ENCODE measurements at places on chromosomes 3 and 15.

GRCh38 chr3:66803206-66803605 lies 194.9 kb upstream of the KBTBD8 start:
- no peak for DNase-seq

- DNase-seq, result no peak
These were observed 83.4 kb downstream of the CLDN1 start for GRCh38 chr3:190238871-190239270.

GRCh38 chr3:46901061-46901460 lies 23.5 kb downstream of the PTH1R start:
- no peak for DNase-seq

DNA sequence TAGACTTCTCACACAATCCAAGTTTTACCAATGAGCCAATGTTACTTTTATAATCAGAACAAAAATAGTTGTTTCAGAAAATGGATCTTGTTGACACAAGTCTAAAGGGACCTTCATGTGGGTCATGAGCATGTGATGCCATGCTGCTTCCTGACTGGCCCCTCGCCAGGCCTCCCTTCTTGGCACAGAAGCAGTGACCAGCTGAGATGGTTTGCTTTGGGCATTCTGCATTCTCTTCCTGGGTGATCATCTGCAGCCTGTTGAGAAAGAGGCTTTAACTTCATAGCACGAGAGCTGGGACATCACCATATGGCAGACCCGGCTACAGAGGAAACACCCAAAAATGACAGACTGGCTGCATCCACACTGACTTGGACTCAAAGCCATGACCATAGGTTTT lies 45.7 kb downstream of the TGM4 start:
- no peak for DNase-seq

- DNase-seq, result no peak
These were observed 59.8 kb downstream of the WDR76 start for GRCh38 chr15:43886558-43886957.

DNA sequence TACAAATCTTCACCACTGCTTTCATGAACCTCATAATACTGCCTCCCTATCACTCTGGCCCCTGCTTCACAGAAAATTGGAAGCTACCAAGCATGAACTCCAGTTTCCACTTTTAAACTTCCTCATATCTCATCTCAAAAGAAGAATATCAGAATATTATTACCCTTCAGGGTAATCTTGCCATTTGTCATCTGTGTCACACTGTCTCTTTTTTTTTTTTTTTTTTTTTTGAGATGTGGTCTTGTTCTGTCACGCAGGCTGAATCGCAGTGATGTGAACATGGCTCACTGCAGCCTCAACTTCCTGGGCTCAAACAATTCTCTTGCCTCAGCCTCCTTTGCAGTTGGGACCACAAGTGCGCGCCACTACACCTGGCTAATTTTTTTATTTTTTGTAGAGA lies 80.4 kb upstream of the TCF12 start:
- DNase-seq, result no peak

GRCh38 chr3:17175187-17175807 lies 290.5 kb downstream of the PLCL2 start:
- DNase-seq, result peak; percentile 20

- no peak for DNase-seq
These were observed 50.2 kb downstream of the PDHB start for GRCh38 chr3:58383476-58383875.

- peak; percentile 33 for DNase-seq
These were observed 1.9 kb downstream of the ADAMTS9 start for GRCh38 chr3:64685800-64686445.

GRCh38 chr3:178712247-178712646 lies 176.0 kb downstream of the KCNMB2 start:
- no peak for DNase-seq

- no peak for DNase-seq
These were observed 59.4 kb downstream of the MCTP2 start for GRCh38 chr15:94290730-94291129.

- no peak for DNase-seq
These were observed 458 bp downstream of the MCF2L2 start for GRCh38 chr3:183427876-183428446.

DNA sequence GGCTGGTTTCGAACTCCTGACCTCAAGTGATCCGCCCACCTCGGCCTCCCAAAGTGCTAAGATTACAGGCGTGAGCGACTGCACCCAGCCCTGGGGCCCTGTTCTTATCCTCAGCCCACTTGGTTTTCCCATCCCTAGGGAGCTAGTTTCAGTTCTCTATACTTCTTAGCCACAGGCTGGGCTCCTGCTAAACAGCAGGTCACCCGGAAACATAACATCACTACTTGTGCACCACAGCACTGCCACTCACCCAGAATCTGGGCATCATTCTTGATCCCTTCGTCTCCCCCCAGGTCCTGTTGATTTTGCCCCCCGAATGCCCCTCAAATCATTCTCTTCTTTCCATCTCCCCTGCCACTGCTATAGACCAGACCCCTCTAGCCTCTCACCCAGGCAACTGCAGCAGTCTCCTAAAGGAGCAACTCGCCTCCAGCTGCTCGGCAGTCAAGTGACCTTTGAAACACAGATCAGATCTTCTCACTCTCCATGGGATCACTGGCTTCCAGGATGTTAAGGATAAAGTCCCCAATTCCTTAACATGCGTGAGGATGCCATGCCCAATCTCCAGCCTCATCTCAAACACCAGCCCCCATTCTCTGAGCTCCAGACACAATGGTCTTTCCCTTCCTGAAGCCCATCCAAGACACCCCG lies 5.6 kb upstream of the AP3S2 start:
- DNase-seq, result no peak

- DNase-seq, result no peak
These were observed 299.9 kb upstream of the MME start for GRCh38 chr3:154780263-154780662.

DNA sequence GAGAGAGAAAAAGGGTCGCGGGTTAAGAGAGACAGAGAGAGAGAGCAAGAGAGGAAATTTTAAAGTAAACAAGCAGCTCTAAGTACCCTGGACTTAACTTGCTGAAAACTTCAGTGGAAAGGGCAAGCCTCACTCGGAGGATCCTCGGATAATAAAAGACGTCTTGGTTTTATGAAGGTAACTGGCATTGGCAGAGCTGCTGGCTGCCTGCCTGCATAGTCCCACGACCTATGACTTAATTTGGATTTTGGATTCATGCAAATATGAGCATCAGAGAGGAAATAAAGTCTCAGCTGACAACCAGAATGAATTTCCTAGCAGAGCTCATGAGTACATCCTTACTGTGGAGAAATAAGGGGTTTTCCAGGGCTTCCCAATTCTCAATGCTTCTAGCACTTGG lies 95.1 kb upstream of the PDZRN3 start:
- no peak for DNase-seq

GRCh38 chr3:45932112-45932511 lies 11.2 kb upstream of the CXCR6 start:
- no peak for DNase-seq

DNA sequence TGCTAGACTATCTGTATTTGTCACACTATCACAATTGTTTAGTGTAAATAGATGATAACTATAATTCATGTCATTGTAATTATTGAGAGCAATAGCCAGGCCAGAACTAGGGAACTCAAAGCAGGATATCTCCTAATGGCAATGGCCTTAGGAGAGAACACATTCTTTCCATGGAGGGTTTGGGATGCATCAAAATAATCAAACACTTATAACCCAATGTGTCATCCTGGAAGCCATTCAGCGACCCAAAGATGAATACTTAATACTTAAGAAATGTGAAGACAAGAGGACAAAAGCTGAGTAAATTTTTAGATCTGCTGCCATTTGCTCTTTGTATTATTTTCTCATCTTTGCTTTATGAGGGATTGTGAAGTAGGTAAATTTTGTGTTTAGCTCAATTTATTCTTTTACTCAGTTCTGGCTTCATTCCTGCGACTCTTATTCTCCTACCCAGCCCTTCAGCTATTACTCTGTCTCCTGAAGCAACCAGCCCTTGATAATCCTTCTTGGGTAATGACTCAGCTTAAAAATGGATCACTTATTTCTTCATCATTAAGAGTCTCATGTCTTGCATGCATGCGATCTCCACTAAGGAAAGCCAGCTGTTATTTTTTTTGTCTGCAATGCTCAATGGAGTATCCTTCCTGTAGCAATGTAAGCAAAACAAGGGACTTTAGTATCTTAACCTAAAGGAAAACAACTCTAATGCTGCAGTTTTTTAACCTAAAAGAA lies 2.0 kb downstream of the OR4F15 start:
- DNase-seq, result no peak

DNA sequence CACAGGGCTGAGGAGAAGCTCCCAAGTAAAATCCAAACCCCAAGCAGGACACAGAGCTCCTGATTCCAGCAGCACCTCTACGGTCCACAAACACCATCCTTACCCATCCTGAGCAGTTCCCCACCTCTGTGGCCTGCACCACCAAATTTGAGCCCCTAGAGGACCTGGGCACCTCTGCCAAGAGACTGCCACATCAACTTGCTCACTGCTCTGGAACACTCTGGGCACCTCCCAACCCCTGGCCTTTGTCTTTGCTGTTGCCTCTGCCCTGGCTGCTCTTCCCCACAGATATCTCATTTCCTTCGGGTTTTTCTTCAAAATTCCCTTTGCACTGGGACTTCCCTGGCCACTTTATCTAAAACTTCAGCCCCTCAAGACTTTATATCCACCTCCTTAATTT lies 5.8 kb downstream of the RLBP1 start:
- no peak for DNase-seq

- no peak for DNase-seq
These were observed 100.2 kb downstream of the DTWD1 start for GRCh38 chr15:49721091-49721490.

DNA sequence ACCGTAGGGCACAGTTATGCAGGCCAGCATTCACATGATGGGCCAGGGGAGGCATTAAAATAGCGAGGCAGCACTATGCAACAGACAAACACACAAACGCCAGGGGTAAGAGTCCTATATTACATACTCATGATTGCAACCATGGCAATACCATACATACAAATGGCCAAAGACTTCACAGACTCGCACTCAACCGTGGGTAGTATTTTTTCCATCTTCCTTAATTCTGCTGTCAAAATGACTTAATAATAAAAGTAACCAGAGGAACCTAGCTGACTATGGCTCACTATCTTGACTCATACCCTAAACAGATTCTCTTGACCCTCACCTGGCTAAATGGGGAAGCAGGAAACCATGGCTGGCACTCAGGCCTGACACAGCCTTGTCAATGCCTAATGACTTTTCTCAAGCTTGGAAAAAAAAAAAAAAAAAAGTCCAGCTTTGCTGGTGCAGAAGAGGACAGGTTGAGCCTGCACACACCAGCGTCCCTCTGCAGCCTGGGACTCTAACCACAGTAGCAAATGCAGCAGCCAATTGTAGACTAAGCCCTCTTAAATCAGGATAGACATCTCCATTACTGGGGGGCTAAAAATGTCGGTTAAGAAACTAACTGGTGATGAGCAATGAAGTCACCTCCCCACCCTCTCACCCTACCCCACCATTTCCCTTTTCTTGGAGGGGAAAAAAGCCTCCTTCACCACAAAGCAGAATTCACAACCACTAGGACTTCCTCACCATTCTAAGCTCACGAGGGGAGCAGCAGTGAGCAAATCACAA lies 23.1 kb downstream of the CCDC12 start:
- no peak for DNase-seq

GRCh38 chr3:24829011-24829581 lies 334.4 kb upstream of the THRB start:
- DNase-seq, result no peak

- DNase-seq, result no peak
These were observed 77.1 kb upstream of the UBE2E1 start for GRCh38 chr3:23728601-23729117.
